ENCODE measurements at places on chromosomes 6 and 20.

- no peak for DNase-seq
Measured at GRCh38 chr6:66210964-66211363, 503.9 kb upstream of the EYS start.

- DNase-seq, result no peak
Measured at GRCh38 chr6:156662025-156662445, 115.1 kb upstream of the ARID1B start.

DNA sequence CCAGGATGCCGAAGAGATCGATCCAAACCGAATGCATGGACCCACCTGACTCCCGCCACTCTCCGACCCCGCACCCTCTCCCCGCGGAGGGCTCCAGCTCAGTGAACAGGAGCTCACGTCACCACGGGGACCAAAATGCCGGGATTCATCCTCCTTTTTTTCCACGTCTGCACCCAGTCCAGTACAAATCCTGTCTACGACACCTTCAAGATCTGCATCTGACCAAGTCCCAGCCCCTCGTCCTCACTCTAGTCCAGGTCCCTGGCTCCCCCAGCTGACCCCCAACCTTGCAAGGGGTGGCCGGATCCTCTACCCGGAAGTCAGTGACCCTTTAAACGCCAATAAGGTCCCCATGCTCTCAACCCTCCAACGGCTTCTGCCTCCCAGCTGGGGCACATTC is 92.8 kb upstream of the QKI start:
- no peak for DNase-seq

DNA sequence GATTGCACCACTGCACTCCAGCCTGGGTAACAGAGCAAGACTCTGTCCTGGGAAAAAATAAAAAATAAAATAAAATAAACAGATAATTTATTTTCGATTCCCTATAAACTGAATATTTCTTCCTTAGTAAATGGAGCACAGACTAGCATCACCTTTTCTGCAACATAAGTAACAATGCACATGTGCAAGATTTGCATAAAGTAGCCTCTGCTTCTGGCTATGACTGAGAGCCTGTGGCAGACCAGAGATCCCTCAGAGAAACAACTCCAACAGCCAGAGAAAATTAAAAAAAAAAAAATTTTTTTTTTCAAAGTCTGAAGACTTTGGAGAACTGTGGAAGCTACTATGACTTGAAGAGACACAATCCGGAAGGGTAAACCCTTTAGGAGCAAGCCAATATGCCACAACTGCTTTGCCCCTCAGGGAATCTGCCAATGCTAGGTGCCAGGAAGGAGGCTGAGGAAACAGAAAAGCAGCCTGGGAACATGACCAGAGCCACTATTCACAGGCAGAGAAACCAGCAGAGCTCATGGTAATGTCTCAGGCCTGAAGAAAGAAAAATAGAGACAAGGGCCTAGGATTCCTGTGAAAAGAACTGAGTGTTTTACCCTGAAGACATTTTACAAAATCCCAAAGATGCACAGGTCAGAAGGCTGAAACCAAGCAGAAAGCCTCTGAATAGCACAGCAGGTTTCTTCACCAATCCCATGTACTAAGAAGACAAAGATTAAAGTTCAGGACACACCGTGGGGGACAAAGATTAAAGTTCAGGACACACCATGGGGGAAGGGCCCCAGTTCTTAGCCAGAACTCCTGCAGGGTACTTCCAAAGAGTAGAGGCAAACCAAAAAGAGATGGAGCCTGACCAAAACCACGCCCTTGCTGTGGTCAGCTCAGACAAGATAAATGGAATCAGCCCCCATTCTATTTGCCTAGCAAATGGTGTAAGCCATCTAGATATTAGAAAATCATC is 25.8 kb downstream of the B4GALT5 start:
- no peak for DNase-seq

Data from inflammatory macrophage (primary cell).